AG09319 (cell line): ENCODE measurements at places on chromosomes 16 and 17.

DNA sequence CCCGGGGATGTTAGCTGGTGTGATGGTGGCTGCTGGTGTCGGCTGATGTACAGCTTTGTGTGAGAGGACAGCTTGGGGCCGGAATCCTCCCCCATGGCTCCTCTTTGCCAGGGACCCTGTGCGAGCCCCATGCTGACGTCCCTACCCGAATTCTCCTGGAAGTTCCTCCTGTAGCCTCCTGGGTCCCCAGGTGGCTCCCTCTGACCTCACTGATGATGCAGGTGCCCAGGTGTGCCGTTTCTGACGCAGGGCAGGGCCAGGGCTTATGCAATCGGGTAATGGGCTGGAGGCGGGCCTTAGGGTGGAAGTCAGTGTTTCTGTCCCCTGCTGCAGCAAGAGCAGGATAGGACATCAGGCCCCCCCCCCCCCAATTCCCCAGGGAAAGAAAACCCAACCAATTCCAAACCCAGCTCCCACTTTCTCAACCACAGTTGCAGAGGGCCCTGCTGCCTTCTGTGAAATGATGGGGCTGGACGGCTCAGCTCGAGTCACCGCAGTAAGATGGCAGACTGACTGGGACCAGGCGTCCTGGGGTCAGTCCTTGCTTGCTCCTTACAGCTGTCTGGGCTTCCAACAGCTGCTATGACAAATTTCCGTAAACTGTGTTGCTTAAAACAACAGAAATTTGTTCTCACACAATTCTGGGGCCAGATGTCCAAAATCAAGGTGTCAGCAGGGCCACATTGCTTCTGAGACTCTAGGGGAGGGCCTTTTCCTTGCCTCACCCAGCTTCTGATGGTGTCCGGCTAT is 139.0 kb upstream of the PLCG2 start:
- no peak for DNase-seq

GRCh38 chr16:79247386-79247785 is 353.2 kb downstream of the MAF start:
- no peak for DNase-seq

DNA sequence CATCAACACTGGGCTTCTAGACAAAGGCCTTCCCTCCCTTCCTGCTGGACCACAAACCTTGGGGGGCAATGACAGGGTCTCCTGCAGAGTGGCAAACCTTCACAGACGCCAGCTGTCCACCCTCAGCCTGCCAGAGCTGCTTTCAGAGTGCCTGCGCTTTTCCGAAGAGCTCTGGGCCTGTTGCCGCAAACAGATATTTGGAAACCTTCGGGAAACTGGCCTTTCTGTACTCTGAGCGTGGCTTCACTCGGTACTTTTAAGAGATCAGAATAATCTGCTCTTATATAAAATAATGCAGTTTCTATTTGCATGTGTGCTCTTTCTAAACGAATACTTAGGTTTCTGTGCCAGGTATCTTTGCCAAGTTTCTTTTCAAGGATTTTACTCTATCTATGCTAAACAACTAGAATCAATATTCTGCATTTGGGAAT is 152.1 kb upstream of the CHMP6 start:
- DNase-seq, result no peak

- no peak for DNase-seq
Observed at GRCh38 chr17:45370949-45371413, 54.2 kb upstream of the MAP3K14 start.

DNA sequence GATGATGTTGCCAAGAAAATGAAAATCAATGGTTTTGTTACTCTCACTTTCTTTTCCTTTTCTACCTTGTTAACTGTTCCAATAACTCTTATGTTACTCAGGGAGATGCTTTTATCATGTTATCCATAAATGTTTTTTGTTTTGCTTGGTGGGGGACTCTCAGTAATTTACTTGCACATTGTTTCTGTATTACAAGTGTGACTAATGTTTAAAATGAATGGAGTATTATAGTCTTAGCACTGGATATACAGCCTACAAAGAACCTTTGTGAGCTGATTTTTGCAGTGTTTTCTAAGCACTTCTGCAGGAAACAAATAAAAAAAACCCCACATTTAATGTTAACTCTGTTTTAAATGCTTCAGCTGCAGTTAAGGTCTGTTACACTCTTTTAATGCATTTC is 12.1 kb downstream of the VMP1 start:
- no peak for DNase-seq

DNA sequence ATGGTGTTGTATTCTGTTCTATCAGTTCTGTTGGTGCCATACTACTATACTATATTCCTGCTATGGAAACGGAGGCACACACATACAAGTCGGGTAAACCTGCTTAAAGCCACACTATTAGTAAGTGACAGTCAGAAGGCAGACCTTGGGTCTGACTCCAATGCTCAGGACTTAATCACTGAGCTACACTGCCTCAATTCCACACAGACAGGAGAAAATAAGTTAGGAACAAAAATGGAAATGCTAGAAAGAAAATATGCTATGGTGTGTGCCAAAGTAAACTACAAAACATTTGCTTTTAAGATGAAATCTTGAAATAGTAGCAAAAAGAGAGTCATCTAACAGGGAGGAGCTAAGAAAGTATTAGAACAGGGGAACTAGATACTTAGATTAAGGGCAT is 48.1 kb downstream of the MYO1D start:
- DNase-seq, result no peak

DNA sequence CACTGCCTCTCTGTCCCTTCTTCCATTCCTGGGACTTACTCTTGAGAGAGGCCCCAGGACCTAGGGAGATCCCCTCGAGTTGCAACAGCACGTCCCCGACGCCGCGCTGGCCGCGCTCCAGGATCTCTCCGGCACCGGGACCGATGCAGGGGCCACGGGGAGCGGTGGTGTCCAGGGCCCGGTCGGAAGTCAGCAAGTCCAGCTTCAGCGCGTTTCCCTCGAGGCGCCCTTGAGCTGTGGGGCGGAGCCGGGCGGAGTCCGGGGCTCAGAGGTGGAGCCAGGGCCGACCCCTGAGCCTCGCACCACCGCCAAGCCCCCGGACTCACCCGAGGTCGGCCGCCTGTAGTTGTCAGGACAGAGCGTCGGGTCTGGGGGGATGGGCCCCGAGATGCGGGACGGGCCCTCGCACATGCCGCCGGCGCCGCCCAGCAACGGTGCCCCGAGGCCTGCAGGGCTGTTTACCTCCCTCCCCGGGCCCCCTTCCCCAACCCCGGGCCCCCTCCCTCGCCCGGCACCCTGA is 458 bp downstream of the ENKD1 start:
- DNase-seq, result no peak

DNA sequence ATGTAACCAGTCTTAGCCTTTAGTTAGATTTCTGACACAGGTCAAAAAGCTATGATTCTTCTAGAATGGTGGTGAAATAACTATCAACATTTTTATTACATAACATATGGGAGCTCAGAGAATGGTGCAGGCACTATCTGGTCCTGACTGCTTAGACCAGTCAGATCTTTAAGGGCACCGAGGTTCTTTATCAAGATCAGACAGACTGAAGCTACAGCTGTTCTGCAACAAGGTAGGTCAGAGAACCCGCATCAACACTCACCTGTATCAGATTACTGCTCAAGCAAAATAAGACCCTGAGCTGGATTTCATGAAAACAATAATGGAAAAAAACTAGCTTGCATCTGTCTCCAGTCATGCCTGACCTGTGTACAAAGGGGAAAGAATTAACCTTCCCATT is 160.4 kb downstream of the KCNJ2 start:
- DNase-seq, result no peak
